ENCODE measurements at places on chromosomes 11 and 22.

DNA sequence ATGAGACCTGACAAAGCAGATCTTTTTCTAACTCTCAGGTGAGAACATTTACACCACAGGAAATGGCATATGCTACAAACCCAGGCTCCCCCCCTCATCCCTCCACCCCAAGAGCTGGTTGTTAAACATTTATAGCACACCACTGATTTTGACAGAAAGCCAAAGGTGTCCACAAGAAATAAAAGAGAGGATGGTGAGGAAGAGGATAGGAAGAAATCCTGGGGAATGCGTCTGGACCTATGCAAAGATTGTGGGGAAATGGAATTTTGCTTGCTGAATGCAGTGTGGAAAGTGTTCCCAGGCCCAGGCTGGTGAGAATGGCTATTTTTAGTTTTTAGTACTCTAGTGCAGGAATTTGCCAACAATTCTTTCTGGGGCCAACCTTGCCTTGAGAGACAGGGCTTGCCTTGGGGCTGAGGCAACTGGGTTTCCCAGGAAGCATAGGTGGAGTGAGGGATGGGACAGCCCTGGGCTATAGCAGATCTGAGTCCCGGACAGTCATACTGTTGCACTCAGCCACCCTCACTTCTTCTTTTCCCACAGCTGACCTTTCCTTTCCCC is 163.9 kb downstream of the ADAMTS15 start:
- no peak for DNase-seq

GRCh38 chr11:76240666-76241065 is 34.4 kb upstream of the WNT11 start:
- no peak for DNase-seq

- DNase-seq, result no peak
Observed at GRCh38 chr11:28727254-28727653, 619.1 kb downstream of the METTL15 start.

- no peak for DNase-seq
Observed at GRCh38 chr11:118570787-118571186, 1.4 kb upstream of the ARCN1 start.

DNA sequence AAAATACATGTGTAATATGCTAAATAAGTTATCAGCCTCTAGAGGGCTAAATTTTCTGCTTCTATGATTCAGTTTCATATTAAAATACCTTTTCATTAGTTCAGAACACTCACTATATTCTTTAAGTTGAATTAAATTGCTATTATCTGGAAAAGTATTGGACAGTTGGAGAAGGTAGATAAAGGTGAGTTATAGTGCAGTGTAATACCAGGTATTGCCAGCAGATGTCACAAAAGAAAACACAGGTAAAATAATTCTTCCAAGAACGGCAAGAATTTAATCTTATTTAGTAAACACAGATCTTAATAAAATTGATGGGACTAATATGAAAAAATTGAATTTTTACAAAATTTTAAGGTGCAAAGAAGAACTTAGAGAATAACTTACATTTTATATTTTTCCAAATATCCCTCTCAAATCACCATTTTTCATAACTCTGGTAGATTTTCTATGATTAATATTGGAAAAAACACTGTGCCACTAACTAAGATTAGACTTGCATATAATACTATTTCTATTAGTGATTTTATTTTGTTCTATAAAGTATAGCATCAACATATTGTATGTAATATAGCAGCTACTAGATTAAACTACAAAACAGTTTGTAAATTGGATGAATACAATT is 1.7 kb upstream of the LRRC4C start:
- no peak for DNase-seq

DNA sequence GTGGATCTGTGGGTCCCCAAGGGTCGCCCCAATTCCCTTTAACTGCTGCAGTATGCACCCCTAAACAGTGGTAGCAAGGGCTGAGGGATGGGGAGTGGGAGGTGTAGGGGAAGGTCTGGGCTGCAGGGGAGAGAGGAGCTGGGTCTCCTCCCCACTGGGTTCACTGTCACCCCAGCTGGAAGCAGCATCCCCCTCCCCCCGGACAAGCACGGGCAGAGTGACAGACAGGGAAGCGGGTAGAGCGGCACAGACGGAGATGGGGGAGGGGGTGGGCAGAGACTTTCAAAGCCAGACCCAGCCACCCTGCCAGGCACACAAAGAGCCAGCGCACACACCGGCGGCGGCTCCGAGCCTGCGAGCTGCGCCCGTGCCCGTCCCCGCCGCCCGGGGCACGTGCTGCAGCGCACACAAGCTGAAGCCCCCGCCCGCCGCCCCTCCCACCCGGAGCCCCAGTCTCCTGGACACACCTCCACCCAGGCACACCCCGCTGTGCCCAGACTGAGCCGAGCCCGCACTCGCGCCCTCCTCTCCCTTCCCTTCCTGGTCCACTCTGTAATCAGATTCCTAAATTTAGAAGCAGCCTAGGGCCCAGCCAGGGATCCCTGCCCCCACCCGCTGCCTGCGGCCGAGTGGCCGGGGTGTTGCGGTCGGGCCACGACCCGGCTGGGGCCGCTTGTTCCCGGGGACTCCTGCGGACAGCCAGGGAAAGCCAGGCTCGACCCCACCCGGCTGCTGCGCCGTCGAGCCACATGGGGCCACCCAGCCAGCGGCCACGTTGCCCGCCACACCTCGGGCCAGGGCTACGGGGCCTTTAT is 935 bp upstream of the RCOR2 start:
- DNase-seq, result peak; percentile 53

DNA sequence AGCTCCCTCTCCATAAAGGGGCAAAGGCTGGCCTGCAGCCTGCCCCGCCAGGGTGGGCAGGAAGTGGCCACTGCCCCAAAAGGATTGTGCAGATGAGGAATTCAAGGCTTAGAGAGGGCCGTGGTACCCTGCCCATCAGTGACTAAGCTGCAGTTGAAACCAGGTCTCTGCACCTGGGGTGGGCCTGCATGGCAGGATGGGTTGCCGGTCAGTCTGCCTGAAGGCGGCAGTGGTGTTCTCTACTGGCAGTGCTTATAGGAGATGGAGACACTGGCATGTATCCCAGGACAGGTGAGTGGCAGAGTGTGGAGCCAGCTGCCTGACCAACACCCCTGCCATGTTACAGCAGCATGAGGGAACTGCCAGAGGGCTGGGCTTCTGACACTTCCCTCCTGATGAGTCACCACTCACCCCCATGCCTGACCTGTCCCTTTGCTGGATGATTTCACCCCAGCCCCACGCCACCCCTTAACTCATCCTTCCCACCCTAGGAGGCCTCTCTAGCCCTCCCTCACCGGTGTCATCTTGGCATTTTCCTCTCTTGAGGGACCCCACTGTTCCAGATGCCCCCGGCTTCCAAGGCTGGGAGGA is 70.2 kb upstream of the LMO1 start:
- peak; percentile 67 for DNase-seq

DNA sequence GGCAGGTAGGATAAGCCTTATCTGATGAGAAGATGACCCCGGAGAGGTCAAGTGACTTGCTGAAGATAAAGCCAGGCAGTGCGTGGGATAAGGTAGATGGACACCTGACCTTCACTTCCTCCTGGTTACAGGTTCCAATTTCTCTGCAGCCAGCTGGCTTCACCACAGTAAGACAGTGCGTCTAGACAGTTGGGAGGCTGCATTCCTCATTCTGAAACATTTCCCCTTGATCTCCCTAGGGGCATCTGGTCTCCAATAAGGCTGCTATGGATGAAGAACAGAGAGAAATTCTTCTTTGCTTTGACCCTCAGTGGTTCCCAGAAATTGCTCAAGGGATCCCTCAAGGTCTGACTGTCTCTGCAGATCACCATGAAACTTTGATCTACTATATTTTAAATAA is 211.3 kb downstream of the MYO18B start:
- DNase-seq, result no peak

DNA sequence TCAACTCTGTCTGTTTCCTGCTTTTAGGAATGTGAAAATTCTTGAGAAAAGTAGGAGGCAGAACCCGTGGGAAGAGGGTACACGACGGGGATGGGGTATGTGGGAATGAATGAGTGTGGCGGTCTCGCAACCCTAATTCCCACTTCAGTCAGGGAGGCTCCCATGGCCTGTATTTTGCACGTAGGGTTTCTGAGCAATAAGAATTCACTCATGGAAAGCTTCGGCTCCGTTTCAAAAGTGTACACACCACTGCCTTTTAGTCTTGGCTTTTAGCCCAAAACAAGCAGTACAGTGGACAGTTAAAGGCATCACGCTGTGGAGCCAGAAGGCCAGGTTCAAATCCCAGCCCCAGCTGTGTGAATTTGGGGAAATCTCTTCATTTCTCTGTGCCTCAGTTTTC is 116.7 kb downstream of the MN1 start:
- no peak for DNase-seq

- no peak for DNase-seq
Observed at GRCh38 chr11:69994810-69995209, 83.3 kb upstream of the ANO1 start.

GRCh38 chr22:27843441-27843840 is 41.9 kb upstream of the MN1 start:
- no peak for DNase-seq

- DNase-seq, result peak; percentile 39
Observed at GRCh38 chr11:11985016-11985715, 23.3 kb downstream of the DKK3 start.

GRCh38 chr11:132779497-132779896 is 752.8 kb downstream of the OPCML start:
- no peak for DNase-seq

DNA sequence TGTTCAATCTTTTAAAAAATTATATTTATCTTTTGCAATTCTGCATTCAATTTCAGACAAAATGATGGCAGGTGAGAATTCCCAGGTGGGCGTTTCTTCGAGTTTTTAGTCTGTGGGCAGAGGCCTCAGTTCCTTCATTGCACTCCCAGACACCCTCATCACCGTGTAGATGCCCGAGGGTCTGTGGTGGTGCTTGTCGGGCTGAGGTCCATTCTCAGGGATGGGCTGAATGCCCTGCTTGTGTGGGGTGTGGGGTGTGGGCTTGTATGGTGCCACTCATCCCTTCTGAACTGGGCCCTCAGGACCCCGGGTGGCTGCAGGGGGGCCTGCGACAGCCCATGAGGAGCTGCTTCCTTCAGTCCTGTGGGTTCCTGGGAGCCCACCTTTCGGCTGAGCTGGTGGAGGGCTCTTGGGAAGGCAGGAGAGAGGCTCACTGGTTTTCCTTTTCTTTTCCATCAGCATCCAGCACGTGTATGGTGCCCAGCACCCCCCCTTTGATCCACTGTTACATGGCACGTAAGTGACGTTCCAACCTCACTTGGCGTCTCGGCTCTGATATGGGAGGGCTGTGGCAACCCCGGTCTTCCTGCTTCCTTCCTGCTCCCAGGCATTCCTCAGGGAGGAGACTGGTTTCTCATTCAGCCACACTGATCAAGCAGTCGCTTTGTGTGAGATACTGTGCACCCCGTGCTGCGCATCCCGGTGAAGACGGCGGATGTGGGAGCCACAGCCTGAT is 29.8 kb downstream of the TBC1D22A start:
- DNase-seq, result no peak

GRCh38 chr11:59174664-59175033 is 2.7 kb downstream of the DTX4 start:
- peak; percentile 63 for DNase-seq

- no peak for DNase-seq
Observed at GRCh38 chr11:92267278-92267677, 42.7 kb downstream of the FAT3 start.

DNA sequence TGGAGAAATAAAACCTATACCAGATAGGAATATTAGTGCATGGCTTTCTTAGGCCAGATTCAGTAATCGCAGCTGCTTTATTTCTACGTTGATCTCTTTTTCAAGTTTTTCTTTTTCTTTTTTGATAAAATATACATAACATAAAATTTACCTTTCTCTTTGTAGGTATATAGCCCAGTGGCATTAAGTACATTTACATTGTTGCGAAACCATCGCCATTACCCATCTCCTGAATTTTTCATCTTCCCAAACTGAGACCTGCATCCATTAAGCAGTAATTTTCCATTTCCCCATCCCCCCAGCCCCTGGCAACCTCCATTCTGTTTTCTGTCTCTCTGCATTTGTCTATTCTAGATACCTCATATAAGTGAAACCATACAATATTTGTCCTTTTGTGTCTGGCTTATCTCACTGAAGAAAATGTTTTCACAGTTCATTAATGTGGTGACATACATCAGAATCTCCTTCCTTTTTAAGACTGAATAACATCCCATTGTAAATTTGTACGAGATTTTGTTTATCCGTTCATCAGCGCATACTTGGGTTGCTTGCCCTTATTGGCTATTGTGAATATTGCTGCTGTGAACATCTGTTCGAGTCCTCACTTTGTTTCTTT is 41.4 kb downstream of the PANX1 start:
- no peak for DNase-seq

DNA sequence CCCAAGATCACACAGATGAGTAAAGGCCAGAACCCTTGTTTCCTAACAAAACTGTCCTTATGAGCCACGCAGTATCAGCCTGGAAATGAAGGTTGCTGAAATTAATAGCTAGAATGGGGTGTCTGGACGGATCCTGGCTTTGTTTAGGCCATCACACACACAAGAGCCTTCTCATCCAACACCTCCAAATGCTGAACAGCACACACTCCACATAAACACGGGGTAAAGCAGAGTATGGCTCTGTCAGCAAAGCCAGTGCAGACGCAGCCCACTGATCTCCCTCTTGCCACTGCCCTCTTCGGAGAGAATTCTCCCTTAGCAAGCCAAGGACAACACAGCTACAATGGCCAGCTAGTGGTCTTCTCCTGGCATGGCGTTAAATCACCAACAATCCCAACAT is 392.6 kb upstream of the SYN3 start:
- DNase-seq, result no peak

DNA sequence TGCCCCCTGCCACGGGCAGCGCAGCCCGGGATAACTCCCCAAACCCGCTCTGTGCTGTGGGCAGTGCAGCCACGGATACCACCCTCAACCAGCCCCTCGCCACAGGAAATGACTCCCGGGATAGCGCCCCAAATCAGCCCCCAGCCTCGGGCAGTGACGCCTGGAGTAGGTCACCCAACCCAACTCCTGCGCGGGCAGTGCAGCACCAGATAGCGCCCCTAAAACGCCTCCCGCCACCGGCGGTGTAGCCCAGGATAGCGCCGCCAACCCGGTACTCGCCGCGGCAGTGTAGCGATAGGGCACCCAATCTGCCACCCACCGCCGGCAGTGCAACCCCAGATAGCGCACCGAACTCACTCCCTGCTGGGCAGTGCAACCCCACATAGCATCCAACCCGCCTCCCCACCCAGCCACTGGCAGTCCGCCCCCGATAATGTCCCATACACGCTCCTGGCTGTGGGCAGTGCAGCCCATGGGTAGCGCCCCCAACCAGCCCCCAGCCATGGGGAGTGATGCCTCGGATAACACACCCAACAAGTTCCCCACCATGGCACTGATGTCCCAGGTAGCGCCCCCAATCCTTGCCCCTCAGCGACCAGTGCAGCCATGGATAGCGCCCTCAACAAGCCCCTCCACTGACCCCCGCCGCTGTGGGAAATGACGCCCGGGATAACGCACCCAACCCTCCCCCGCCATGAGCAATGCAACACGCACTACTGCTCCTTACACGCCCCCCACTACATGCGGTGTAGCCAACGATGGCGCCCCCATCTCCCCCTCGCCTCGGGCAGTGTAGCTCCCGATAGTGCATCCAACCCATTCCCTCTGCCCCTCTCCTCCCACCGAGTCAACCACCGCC is 1.5 kb downstream of the RFPL2 start:
- DNase-seq, result no peak

GRCh38 chr11:77401486-77402217 is 72.2 kb downstream of the PAK1 start:
- no peak for DNase-seq
